Endothelial cell (in vitro differentiated cells): ENCODE measurements at places on chromosomes 7 and 10. TPM values are rescaled to one million over a fixed set of nuclear protein-coding genes. Genes with fewer than 3 reads are reported as not detected.

DNA sequence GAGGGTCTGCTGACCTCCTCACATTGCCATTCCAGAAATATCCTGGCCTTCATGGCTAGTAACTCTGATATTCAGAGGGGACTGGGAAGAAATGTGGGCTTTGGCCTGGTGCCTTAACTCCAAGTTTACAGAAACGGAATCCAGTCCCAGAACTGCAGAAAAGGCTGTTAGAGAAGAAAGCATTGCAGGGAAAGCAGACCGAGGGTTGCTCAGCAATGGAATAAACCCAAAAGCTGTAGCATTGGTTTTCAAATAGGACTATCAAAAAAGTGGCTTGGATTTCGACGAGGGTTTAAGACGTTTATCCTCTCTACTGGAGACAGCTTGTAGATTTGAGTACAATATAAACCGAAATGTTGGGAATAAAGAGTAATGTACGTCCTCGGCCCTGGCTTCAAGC is 425.8 kb upstream of the FOXK1 start:
- no peaks in the 10 kb centered on the region for H3K4me1 ChIP-seq
- no peaks in the 10 kb centered on the region for H3K27me3 ChIP-seq
- H3K27ac ChIP-seq = no peak overlapping the region
- DNase-seq = no peak

TMEM176A gene
- total RNA-seq = 1.3 TPM

DNA sequence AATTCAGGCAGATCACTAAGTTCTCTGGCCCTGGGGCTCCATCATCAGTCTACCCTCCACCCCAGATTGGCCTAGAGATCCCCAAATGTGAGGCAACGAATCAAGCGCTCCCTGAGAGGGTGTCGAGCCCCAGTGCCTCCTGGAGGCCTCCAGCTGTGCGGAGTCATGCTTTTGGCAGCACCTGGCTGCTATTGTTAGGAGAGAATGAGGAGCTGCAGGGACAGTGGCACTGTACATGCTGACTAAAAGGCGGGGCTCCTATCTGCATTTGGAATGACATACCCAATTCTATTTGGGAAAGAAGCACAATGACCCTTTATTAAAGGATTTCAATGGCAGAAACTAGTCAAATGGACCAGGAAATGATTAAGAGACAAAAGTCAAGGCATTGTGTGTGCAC is 161.8 kb downstream of the DPY19L1 start:
- no peak overlapping the region for H3K27ac ChIP-seq
- H3K36me3 ChIP-seq = no peaks in the 10 kb centered on the region
- no peak overlapping the region for H3K4me3 ChIP-seq
- no peak for DNase-seq
- H3K27me3 ChIP-seq = peaks cover 2% of the 10 kb centered on the region
- H3K4me1 ChIP-seq = peaks cover 5% of the 10 kb centered on the region

DNA sequence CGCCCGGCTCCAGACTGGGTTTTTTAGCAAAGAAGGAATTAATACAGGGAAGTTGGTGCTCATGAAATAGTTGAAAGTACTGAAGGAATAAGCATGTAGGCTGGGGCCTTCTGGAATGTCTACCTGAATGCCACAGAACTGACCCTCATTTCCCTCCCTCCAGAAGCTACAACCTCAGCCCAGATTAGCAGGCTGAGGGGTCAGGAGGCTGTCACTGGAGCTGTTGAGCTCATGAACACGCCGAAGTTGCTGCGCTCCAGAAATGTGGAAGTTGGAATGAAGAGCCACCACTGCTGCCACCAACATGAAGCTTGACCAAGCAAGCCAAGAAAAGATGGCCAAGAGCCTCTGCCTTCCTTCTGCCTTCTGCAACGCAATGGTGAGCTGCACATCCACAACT is 52.2 kb upstream of the KMT2E start:
- DNase-seq = no peak
- no peak overlapping the region for H3K4me3 ChIP-seq
- peaks cover 4% of the 10 kb centered on the region for H3K36me3 ChIP-seq
- peaks cover 11% of the 10 kb centered on the region for H3K27me3 ChIP-seq
- H3K4me1 ChIP-seq = peaks cover 15% of the 10 kb centered on the region
- no peak overlapping the region for H3K27ac ChIP-seq

ADAMTS14 gene
- 1.1 TPM for total RNA-seq

ZSCAN25 gene
- 23.8 TPM for total RNA-seq

DNA sequence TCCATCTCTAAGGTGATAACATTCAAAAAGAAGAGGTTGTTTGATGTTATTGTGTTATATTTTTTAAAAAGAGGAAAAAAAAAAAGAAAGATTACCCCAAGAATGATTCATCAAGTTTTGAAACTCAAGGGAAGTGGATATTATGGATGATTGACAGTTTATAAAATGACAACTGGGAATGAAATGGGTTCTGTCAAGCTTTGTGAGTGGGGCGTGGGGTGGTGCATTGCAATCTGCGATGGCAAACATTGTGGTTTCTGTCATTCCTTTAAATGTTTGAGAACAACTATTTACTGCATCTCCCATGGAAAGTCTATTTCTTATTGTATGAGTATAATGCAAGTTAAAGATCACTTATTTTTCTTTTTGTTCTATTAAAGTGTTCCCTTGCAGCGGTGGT is 297.0 kb downstream of the CCDC3 start:
- no peak for DNase-seq
- peaks cover 6% of the 10 kb centered on the region for H3K27me3 ChIP-seq
- H3K4me1 ChIP-seq = peaks cover 16% of the 10 kb centered on the region
- H3K36me3 ChIP-seq = no peaks in the 10 kb centered on the region

IMMP2L gene
- 11.2 TPM for total RNA-seq

GRCh38 chr7:157076466-157076865 is 62.3 kb upstream of the UBE3C start:
- H3K27ac ChIP-seq = no peak overlapping the region
- H3K36me3 ChIP-seq = no peaks in the 10 kb centered on the region
- peaks cover 6% of the 10 kb centered on the region for H3K4me1 ChIP-seq
- H3K4me3 ChIP-seq = no peak overlapping the region
- DNase-seq = no peak

- no peak overlapping the region for H3K27ac ChIP-seq
- no peak overlapping the region for H3K4me3 ChIP-seq
- no peaks in the 10 kb centered on the region for H3K36me3 ChIP-seq
- H3K27me3 ChIP-seq = peaks cover 1% of the 10 kb centered on the region
- peaks cover 8% of the 10 kb centered on the region for H3K4me1 ChIP-seq
Measured at GRCh38 chr7:149321978-149322541, 60.1 kb downstream of the ZNF783 start.

GRCh38 chr10:9390516-9390915 is 1336.0 kb downstream of the GATA3 start:
- no peaks in the 10 kb centered on the region for H3K36me3 ChIP-seq
- no peaks in the 10 kb centered on the region for H3K4me1 ChIP-seq
- DNase-seq = no peak
- no peaks in the 10 kb centered on the region for H3K27me3 ChIP-seq

DNA sequence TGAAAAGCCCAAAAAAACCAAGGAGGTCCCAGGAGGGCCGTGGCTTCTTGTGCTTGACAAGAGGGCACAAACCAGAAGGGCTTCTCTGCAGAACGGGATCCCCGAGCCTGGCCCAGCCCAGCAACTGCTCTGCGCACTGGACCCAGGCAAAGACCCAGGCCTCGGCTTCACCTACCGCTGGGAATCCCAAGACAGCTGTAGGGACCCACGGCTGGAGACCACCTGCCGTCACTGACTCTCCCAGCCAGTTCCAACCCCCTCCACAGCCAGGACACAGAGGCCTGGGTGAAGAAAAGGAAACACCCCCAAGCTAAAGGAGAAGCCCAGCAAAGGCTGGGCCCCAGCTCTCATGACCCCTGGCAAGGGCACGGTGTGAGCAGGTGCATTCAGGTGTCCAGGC is 24.3 kb downstream of the PDGFA start:
- H3K27me3 ChIP-seq = peaks cover 7% of the 10 kb centered on the region
- no peak overlapping the region for H3K27ac ChIP-seq
- H3K36me3 ChIP-seq = no peaks in the 10 kb centered on the region
- no peak for DNase-seq
- H3K4me3 ChIP-seq = no peak overlapping the region
